ENCODE measurements at places on chromosomes 4 and X.

- no peak for DNase-seq
These were observed 39.8 kb downstream of the FAM193A start for GRCh38 chr4:2576290-2576689.

DNA sequence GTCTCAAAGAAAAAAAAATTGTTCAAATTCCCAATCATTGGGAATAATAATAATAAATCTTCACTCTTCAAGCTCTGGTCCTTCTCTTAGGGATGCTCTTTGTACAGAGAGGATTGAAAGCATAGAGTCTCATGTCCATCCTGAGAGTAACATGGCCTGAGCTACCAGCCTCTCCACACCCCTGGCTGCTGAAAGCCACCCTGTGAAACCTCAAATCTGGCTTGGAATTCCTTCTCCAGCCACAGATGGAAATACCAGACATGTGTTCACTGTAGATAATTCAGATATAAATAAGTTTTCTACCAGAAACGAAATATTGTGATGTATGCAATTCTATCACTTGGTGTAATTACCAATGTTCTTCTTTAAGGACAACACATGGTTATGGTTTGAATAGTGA is 140.6 kb downstream of the ARSF start:
- no peak for DNase-seq

- no peak for DNase-seq
These were observed 15.6 kb downstream of the OPHN1 start for GRCh38 chrX:68417651-68418050.

GRCh38 chrX:105744291-105744690 is 78.0 kb upstream of the NRK start:
- no peak for DNase-seq

GRCh38 chr4:48173056-48173991 is 39.3 kb upstream of the TXK start:
- DNase-seq: peak; percentile 75

- no peak for DNase-seq
These were observed 444 bp upstream of the ARHGAP6 start for GRCh38 chrX:11666164-11666563.

DNA sequence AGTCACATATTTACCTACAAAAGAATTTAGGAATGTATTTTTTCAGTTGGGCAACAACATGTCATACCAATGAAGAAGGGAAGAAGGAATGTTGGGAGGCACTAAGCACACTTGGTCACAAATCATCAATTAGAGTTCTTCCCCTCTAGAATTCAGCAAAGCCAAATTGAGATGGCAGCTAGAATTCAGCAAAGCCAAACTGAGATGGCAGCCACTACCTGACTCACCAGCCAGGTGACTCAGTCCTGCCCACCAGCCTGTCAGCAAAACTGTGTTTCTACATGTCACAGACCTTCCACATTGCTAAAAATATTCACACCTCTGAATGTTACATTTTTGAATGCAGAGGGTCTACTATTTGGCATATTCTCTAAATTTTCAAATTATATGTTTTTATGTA is 63.2 kb upstream of the NOCT start:
- no peak for DNase-seq

- peak; percentile 51 for DNase-seq
These were observed 270.2 kb upstream of the TAPT1 start for GRCh38 chr4:16496501-16496900.

- DNase-seq: no peak
These were observed 384.4 kb downstream of the PCDH7 start for GRCh38 chr4:31104577-31104976.

- DNase-seq: peak; percentile 20
These were observed 24.4 kb downstream of the RELL1 start for GRCh38 chr4:37661772-37662171.

DNA sequence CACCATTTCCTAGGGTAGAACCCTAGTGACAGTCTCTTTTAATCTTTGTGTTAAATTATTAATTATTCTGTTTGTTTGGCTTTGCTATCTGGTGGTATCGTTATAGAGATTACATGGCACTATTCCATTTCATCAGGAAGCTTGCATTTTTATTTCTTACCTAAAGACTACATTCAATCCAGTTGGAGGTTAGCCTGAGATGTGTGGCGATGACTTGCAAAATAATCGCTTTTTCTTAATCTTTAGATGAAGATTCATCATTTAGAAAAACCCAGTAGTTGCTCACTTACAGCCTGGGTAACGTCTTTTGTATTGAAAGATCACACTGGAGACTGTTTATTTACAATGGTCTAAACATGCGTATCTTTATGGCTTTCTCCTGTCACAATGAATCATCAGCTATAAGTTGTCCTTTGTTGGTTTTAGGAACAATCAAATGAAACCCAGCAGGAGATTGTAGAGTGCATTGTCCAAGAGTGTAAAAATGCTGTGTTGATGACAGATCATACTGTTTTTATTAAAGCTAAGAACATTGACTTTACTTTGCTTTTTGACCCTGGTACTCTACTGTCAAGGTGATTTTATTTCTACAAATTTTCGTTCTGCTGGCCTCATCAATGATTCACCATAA is 281.7 kb upstream of the PITX2 start:
- DNase-seq: no peak

GRCh38 chrX:120452131-120452530 is 17.0 kb downstream of the LAMP2 start:
- peak; percentile 19 for DNase-seq

- no peak for DNase-seq
These were observed 5.0 kb upstream of the BANK1 start for GRCh38 chr4:101785486-101785885.

DNA sequence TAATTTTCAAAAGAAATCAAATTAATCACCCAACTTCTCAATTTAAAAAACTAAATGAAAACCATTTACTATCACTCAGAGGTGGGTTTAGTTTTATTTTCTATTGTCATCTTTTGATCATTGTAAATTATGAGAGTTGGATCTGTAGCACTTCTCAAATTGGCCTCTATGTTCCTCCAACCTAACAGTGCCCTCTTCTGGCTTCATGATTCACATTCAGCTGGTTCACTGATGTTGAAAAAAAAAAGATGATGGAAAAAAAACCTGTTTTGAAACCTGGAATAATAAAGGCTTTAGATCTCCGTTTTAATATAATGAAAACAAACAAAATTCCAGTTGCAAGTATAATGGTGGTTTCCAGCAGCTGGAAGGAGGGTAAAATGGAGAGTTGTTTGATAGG is 2.4 kb upstream of the NBDY start:
- DNase-seq: peak; percentile 34

DNA sequence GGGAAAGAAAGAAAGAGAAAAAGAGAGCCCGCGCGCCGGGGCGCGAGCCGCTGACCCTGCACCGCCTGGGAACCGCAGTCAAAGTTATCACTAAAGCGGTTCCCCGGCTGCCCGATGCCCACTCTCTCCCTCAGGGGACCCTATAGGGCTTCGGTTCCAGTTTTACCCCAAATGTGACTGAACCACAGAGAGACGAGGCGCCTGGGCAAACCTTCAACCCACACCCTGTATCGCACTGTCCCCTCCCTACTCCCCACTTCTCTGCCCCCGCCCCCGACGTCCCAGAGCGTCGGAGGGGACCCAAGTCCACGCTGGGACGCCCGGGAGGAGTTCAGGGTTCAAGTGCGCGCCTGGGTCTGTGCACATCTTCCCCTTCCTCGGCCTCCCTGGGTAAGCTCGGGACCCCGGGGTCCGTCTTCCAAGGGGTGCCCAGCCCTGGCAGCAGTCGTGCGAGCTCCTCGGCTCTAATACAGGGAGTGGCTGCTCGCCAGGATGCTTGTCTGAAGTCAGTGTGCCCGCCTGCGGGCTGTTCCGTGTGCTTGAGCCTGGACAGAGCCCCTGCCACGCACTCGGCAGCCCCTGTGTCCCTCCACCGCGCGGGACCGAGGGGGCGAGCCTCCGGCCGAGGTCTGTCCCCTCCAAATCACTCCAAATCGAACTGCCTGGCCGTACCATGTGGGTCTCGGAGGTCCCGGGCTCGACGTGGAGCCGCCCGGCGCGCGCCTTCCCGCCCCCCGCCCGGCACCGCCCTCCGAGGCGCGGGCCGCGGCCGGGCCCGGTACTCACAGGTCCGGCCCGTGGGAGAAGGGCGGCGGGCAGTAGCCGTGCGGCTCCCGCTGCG is 960 bp downstream of the TRPC3 start:
- peak; percentile 41 for DNase-seq

- DNase-seq: no peak
These were observed 23.7 kb downstream of the ELF4 start for GRCh38 chrX:130086447-130087206.

DNA sequence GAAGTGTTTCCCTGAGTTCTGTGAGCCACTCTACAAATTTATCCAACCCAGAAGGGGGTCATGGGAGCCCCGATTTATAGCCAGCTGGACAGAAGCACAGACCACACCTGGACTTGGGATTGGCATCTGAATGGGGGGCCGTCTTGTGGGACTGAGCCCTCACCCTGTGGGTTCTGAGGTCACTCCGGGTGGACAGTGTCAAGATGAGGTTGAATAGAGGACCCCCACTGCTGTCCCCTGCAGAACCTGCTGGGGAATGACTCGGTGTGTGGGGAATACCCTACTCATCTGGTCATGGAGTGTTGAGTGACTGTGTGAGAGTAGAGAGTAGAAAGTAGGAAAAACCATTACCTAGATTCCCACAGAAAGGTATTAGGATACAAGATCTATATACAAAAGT is 67.5 kb downstream of the ZFYVE28 start:
- no peak for DNase-seq

GRCh38 chr4:16582526-16582925 is 315.9 kb downstream of the LDB2 start:
- no peak for DNase-seq

DNA sequence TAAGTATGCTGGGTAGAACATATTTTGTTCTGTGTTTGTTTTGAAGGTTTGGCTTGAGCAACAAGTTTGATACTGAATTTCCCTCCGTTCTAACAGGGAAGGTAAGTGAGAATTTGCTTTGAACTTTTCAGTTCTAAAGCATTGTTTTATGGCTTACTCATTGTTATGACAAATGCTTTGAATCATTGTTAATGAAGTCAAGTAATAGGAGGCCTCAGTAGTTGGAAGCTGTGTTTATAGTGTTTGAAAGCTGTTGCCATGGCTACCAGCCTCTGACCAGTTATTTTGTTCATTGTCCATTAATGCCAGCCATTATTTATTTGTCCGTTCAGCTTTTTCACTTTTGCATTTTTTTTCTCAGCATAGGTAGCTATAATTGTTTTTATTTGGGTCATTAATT is 14.4 kb downstream of the CHIC1 start:
- DNase-seq: peak; percentile 74

DNA sequence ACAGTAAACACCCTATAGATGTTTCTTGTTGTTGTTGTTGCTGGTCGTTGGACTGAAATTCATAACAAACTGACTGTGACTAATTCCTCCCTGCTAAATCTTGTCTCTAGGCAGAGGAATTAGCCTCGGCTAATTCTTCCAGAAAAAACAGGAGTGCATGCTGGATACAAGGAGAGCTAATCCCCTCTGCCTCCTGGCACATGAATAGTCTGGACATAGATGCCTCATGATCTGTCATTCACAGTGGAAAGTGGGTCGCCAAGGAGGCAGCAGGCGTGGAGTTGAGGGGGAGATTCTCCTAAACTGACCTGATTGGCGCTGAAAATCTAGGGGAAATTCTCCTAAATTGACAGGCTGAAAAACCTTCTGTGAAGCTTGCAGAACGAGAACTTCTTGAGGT is 220.1 kb downstream of the DCTD start:
- DNase-seq: no peak

DNA sequence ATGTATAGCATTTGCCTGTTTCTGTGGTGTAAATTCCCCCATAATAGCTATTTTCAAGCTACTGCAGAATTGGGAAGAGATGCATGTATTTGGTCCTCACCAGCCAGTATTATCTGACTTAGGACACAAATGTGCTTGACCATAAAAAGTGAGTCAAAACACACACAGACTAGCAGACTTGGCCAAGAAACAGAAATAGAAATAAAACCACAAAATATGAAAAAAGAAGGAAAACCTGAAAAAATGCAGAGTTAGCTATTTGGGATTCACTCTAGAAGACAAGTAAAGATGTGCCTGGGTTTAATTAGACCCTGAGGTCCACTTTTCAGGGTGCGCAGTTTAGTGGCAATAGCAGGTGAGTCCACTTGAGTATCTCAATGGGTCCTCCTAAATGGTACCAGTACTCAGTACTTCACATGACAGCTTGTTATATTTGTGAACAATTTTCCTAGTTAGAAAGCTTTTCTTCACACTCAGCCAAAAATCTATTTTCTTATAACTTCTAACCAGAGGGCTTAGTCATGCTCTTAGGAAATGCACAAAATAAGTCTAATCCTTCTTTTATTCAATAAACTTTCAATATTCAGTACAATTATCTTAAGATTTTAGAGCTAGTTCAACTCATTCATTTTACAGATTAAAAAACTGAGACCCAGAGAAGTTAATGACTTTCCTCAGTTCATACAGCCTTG is 108.7 kb upstream of the JADE1 start:
- no peak for DNase-seq

GRCh38 chr4:30656828-30657227 is 63.3 kb upstream of the PCDH7 start:
- DNase-seq: no peak

DNA sequence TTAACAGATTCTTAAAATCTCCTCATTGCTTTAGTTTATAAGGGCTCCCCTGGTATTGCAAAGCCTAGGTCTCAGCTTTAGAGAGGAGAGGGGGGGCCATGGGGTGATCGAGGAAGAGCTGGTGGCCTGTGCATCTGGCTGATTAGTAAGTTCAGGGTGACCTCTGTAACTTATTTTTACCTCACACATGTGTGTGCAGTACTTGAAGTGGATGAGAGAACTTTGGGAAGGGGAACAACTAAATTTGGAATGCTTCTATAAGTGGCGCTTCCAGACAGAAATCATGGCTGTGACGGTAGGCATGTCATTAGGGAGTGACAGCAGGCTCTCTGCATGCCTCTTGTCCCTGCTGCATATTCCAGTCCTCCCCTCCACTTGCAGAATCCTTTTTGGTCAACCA is 41.9 kb downstream of the FRAS1 start:
- DNase-seq: no peak

DNA sequence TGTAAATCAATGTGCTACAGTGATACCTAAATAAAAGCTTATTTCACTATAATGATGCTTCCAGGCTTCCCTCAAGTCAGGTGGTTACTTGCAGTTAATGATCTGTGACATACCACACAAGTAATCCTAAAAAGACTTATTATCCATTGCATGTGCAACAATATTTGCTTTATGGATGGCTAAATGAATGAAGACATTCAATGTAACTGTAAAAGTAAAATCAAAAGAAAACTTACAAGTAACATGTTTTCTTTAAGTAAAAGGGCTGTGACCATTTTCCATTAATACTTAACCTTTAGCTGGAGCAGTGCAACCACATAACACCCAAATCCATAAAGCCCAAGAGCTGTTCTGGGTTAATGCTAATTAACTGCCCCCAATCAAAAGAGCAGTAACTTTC is 42.6 kb downstream of the RAB28 start:
- DNase-seq: no peak

- DNase-seq: peak; percentile 24
These were observed 74.4 kb upstream of the RBMX start for GRCh38 chrX:136954930-136955329.

GRCh38 chrX:154749856-154750255 is 1.0 kb downstream of the GAB3 start:
- DNase-seq: peak; percentile 13
